ENCODE measurements at places on chromosomes 2 and 18.

- DNase-seq = no peak
Observed at GRCh38 chr18:59484561-59485328, 125.7 kb upstream of the LMAN1 start.

DNA sequence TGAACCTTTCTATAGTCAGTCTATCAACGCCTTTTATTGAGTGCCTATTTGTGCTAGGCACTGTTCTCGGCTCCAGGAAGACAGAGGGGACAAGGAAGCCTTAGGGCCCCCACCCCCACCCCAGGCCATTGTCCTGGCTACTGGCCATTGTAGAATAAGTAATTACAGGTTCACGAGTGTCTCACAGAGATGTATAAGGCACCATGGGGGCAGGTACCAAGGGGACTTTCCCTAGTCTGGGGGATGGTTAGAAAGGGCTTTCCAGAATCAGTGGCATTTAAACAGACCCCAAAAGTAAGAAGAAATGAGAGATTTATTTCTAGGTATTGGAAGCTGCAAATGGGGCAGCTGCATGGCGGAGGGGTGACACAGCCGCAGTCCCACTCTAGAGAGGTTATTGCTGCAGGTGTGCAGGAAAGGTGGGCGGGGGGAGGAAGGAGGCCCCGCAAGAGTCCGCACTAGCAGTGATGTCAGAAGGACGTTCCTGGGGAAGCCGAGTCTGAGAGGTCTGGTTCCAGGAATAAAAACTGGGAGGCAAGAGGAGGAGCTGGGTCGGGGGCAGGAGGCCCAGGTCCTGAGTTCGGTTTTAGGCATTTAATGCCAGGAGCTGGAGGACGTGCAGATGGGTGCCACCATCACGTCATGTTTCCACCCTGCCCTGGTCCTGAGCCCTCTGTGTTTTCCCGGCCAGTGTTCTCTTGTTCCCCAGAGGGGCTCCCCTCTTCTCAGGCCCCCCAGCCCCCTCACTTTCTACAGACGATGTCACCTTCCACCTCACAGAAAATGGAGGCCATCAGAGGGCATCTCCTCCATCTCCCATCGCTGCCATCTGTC is 30.5 kb downstream of the FOSL2 start:
- no peak for DNase-seq

- DNase-seq = no peak
Observed at GRCh38 chr2:175181877-175182308, 383 bp upstream of the ATP5MC3 start.

- DNase-seq = no peak
Observed at GRCh38 chr2:179322289-179322688, 57.7 kb upstream of the SESTD1 start.

GRCh38 chr2:15750433-15750814 is 158.8 kb downstream of the DDX1 start:
- DNase-seq = no peak

DNA sequence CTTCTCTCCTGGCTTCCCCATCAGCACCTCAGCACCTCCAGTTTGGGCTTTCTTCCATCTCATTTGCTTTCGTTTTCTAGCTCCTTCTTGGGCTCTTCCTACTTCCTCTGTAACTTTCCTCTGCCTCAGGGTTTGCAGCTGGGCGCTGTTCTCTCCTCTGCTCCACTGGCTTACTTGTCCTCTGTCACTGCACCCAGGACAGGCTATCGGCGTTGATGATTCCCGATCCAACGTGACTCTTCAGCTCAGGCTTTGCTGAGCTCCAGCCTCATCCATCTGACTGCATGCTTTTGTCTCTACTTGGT is 362.4 kb downstream of the CYRIA start:
- DNase-seq = no peak

DNA sequence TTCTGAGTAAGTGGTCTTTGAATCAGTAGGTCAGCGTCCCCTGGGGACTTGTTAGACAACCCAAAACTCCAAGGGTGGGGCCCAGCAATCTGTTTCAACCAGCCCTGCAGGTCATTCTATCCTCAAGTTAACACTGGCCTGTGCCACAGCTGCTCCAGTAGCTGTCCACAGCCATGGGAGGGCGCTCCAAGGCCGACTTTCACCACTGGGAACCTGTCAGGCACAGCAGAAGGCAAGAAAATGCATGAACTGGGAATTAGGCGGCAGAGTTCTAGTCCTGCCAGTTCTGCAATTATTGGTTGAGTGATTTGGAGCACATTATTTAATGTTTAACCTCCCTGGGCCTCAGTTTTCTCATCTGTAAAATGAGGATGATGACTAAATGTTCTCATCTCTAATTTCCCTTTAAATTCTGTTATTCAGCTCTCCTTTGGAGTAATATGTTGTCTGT is 17.4 kb upstream of the MRPL33 start:
- DNase-seq = peak; percentile 48

DNA sequence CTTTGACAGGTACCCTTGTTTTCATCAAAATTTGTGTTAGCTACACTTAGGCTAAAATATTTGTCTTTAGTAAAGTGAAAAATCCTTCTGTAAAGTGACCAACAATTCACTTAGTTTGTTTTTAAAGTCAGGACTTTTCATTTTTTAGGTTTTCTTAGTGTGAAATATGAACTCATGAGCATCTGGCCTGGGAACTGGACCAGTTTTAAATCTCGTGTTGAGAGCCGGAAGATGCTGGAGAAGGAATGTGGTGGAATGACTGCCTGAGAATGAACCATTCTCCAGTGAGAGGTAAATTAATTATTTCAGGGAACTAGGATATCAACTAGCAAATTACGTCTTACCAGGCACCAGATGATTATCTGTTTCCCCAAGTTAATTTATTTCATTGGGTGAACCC is 305.7 kb downstream of the AGPS start:
- no peak for DNase-seq

DNA sequence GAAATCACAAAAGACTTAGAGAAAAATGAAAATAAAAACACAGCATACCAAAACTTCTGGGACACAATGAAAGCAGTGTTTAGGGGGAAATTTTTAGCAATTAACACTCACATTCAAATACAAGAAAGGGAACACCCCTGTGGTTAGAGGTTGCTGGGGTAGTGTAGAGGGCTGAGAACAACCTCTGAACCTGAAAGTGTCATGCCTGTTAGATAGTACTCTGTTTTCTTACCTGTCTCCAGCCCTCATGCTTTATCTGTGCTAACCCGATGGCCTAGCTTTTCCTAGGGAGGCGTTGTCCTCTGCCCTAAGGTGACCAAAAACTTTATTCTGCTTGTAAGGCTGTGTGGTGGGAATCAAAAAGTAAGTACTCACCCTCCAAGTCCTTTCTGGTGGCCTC is 122.6 kb upstream of the OTX1 start:
- no peak for DNase-seq

GRCh38 chr18:79717555-79718074 is 38.0 kb downstream of the CTDP1 start:
- no peak for DNase-seq

GRCh38 chr2:138779781-138780445 is at the start of gene NXPH2:
TSS of gene NXPH2 (minus strand) at chr2:138780390. CDS start at chr2:138780241, 149 bp downstream.
- DNase-seq = no peak

DNA sequence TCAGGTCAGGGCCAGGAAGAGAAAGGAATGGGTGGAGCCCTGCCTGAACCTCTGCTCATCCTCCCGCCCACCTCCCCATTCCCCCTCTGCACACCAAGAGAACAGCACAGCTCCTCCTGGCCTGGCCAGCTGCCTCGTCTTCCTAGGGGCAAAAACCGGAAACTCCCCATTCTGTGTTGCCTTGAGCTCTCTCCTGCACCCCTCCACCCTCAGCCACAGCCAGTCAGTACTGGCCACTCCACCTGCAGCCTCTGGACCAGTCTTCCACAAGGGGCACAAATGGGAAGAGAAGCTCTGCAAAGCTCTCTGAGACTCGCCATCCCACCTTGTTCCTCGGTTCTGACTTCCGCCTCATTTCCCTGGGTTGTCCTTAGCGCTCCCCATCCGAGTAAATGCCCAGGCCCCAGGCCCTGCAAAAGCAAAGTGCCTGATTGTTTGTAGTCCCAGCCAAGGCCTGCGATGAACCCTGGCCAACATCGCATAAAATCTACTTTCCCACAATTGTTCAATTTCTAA is 39.3 kb upstream of the SLC35G4 start:
- DNase-seq = no peak
